ENCODE measurements at places on chromosomes 1 and 21.

- no peak for DNase-seq
These were observed 57.3 kb upstream of the CSF3R start for GRCh38 chr1:36540056-36540455.

GRCh38 chr1:242477944-242478343, 46.6 kb downstream of the PLD5 start:
- DNase-seq = no peak

DNA sequence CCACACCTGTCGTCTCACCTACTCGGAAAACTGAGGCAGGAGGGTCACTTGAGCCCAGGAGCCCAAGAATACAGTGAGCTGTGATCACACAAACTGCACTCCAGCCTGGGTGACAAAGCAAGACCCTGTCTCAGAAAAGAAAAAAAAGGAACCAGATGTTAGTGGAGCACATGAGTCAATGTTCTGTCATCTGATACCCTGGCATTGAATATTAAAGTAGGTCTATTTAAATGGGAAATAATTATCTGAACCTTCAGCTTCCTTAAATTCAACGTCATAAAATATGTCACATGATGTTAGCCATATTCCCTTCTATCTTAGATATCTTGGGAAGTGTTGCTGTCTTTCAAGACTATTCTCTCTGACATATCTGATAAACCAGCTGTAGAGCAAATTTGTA, 47.3 kb downstream of the NCAM2 start:
- no peak for DNase-seq

DNA sequence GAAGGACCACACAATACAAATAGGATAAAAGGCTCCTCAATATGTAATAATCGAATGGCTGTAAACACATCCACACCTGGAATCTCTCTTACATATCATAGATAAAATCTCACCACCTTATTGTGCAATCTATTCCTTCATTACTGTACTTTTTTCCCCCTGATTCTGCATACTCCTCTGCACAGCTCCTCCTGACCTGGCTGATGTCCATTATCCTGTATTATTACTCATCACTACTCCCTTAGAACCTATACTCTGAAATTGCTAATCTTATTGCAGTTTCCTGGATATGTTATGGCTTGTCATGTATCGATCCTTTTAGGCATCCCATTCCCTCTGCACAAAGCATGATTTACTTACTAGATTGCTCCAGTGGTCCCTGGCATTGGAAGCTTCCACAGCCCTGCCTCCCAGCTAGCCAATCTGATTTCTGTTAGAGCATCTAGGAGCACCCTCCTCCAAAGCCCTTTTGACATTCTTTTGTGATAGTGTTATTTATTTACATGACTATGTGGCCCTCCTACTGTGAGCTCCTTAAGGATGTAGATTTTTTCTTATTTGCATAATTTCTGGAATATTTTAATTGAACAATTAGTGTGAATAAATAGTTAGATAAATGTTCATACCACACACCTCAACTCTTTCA, 24.2 kb upstream of the PHGDH start:
- no peak for DNase-seq

GRCh38 chr21:41895643-41896493, 16.7 kb upstream of the PRDM15 start:
- DNase-seq = peak; percentile 14

DNA sequence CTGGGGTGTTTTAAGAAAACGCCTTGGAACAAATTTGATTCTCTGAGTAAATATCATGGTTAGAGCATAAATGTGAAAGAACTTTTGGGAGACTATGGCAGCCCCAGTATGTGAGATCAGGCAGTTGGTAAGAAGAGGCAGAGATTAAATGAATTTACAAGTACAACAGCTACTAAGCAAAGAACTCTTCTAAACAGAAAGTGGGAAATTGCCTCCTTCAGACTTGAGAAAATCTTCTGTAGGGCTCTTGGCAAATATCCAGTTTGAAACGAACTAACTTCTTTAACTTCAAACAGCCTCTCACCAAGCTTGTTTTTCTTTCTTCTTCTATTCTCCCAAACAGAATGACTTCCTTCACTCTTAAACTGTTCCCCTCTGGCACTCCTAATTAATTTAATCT, 337.7 kb downstream of the SIPA1L2 start:
- DNase-seq = no peak

GRCh38 chr1:97063532-97063931, 341.9 kb downstream of the PTBP2 start:
- DNase-seq = no peak

DNA sequence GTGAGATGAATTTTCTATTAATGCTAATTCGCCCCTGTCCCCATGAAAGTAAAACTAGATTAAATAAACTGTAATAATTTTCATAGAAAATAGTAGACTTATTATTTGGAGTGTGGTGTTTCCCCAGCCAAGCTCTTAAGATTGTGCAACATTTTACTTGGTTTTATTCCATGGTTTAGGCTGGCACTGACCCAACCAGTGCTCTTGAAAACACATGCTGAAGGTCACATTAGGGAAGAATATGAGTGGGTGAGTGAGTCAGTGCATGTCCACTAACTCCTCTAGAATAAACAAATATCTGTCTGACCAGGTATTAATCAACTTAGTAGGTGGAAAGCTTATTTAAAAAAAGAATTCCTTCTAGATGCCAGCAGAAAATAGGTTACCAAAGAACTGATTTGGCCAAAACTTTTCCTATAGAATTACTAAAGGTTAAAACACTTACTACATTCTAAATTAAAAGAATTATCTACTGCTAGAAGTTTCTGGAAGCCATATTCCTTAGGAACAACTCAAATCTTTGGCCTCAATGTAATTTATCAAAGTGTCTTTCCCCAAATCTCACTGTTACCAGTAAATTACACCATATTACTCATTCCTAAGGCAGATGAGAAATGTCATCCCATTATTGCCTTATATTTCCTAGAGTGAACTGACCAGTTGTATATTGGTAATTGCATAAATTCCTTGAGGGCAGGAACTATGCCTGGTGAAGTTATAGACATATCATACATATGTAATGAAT, 89.7 kb upstream of the RGS1 start:
- no peak for DNase-seq

GRCh38 chr1:115888976-115889375, 48.0 kb upstream of the NHLH2 start:
- DNase-seq = no peak

DNA sequence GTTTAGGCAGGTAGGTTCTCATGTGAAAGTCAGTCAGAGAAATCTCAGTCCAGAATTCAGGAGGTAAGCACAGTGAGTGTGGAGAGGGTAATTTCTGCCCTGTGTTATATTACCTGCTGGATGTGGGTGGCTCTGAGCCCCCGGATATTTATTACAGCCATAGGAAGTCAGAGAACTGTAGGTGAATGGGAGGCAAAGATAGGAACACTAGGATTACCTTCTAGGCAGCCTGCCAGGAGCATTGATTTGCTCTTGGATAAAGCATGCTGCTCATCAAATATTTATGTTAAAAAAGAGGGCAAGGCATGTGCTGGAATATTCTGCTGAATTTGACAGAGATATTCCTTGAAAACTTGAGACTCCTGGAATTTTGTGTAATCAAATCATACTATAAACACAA, 8.5 kb downstream of the GNG12 start:
- DNase-seq = no peak

DNA sequence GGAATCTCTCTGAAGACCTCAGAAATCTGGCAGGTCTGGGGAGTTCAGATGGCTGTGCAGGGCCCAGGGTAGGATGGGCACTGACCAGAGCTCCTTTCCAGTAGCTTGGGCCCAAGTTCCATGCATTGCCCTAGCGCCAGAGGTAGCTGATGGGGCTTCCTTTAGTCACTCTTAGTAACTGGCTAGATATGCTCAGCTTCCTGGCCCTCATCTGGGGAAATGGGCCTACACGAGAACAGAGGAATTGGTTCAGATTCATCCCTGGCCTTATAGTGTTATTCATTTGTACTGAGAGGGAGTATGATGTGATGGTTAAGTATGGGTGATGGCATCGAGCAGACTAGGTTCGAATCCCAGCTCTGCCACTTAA, 15.5 kb upstream of the PSMB2 start:
- no peak for DNase-seq

DNA sequence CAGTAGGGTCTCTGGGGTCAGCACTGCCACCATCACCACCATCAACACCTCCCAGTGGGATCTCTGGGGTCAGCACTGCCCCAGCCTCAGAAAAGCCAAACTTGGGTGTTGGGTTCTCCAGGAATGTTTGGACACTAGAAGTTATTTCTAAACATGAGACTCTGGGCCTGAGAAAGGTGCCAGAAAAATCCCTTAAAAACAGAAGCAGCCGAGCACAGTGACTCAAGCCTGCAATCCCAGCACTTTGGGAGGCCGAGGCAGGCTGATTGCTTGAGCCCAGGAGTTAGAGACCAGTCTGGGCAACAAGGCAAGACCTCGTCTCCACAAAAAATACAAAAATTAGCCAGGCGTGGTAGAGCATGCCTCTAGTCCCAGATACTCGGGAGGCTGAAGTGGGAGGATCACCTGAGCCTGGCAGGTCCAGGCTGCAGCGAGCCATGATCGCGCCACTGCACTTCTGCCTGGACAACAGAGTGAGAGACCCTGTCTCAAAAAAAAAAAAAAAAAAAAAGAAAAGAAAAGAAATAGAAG, 470 bp downstream of the PTAFR start:
- DNase-seq = no peak

DNA sequence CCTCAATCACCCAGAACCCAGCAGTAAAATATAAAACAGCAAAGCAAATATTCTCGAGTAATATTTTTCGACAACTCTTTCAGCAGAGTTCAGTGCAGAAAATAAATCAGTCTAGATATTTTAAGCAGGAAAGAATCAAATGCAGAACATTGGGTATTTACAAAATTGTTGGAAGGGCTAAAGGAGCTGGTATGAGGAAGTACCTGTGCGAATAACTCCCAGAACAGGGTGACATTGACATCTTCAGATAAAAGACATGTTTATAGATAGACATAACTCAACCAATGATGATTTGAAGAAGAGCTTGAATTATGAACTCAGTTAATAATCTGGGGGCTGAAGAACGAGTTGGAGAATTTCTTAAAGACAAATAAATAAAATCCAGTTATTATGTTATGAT, 6.4 kb downstream of the AXDND1 start:
- no peak for DNase-seq

- DNase-seq = no peak
These were observed 27.8 kb downstream of the OSBPL9 start for GRCh38 chr1:51644533-51645197.

- no peak for DNase-seq
These were observed 54.7 kb upstream of the DSCAM start for GRCh38 chr21:40901691-40902090.

DNA sequence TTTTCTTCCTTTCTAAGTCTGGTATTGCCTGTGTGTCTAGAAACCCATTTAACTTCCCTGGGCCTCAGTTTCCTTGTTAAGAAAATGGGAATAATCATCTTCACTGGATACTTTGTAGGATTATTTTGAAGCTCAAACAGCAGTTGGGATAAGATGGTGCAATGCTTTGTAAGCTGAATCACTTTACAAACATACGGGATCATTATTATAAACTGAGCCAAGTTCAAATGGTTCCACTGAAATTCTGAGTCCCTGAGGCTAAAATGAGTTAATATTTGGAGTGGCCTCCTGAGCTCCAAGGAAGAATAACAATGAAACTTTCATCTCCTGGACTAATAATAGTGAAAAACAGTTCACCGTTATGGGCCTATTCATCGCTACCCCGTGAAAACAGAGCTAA, 388.0 kb downstream of the PLPP3 start:
- no peak for DNase-seq

GRCh38 chr1:231807541-231807940, 181.0 kb downstream of the DISC1 start:
- DNase-seq = no peak

DNA sequence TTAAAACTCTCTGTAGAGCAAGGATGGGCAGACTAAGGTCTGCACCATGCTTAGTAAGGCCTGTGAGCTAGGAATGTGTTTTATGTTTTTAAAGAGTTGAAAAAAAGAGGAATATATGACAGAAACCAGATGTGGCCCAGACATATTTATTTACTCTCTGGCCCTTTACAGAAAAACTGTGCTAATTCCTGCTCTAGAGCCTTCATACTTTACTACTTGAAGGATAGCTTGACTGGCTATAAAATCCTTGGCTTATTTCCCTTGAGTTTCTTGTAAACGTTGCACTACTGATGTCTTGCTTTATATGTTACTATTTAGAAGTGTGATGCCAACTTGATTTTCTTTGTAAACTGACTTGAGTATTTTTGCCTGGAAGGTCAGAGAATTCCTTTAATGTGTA, 33.5 kb downstream of the CTBS start:
- no peak for DNase-seq

GRCh38 chr1:170305777-170306512, 160.2 kb downstream of the NTMT2 start:
- no peak for DNase-seq

DNA sequence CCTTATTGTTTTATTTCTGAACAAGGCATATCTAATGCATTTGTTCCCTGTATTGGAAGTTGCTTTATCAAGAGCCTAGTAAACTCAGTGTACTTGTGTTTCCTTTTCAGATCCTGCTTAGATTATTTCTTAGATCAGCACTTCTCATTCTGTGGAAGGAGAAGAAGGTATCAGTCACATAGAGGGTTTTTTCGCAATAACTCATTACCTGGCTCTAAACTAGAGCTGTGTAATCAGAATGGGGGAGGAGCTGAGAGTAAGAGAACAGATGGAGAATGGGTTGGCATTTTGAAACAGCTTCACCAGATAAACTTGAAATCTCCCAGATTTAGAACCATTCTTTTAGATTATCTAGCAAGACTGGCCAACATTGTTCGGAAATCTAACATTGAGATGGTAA, 11.0 kb downstream of the AHCYL1 start:
- DNase-seq = no peak

GRCh38 chr1:17162941-17163340, 42.0 kb upstream of the PADI1 start:
- DNase-seq = no peak

- DNase-seq = peak; percentile 12
These were observed 50.1 kb downstream of the TIAM1 start for GRCh38 chr21:31293986-31294385.

DNA sequence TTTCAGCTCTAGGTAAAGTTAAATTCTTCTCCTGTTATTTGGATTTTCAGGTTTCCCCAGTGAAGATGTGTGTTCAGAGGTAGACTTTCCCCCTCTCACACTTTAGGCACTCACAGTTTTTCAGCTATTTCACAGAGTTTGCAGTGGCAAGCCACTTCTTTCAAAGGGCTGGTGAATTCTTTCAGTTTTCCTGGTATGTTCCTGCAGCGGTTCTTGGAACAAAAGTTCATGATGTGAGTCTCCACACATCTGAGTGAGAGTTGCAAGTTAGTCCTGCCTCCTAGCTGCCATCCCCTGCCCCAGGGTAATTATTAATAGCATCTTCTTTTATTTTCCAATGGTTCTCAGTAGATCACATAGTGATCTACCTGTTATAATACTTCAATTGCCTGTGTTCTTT, 27.3 kb upstream of the CD84 start:
- DNase-seq = no peak

GRCh38 chr1:91165033-91165654, 143.3 kb upstream of the ZNF644 start:
- peak; percentile 30 for DNase-seq

- DNase-seq = no peak
These were observed 30.3 kb downstream of the SERTAD4 start for GRCh38 chr1:210262897-210263272.

Measured in stimulated activated CD8-positive, alpha-beta memory T cell treated with anti-CD3 and anti-CD28 coated beads, Interleukin-4, amount 100 ng/mL, for 4 hours (primary cell).